ENCODE measurements at places on chromosomes 6 and 20.
A peak's percentile ranks its signal among the peaks of the same experiment; 100 is the strongest.

DNA sequence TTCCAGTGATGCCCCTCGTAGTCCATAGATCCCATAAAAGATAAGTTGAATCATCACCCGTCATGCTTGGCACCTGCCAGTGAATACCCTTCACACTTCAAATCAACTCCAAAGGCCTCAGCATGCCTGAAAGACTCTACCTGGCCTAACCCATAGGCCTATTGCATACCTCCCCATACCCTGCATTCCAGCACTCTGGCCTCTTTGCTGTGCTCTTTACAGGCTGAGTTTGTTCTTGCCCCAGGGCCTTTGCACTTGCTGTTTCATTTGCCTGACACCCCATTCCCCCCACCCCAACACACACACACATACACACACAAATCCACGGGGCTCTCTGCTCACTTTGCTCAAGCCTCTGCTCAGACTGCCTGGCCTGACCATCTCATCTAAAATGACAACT, 3.0 kb upstream of the GFOD1 start:
- no peak for DNase-seq

GRCh38 chr6:10431423-10432164, 16.7 kb upstream of the TFAP2A start:
- DNase-seq = no peak

GRCh38 chr6:111823831-111824607, 49.2 kb downstream of the FYN start:
- no peak for DNase-seq

GRCh38 chr6:149324428-149324827, 6.9 kb downstream of the TAB2 start:
- no peak for DNase-seq

DNA sequence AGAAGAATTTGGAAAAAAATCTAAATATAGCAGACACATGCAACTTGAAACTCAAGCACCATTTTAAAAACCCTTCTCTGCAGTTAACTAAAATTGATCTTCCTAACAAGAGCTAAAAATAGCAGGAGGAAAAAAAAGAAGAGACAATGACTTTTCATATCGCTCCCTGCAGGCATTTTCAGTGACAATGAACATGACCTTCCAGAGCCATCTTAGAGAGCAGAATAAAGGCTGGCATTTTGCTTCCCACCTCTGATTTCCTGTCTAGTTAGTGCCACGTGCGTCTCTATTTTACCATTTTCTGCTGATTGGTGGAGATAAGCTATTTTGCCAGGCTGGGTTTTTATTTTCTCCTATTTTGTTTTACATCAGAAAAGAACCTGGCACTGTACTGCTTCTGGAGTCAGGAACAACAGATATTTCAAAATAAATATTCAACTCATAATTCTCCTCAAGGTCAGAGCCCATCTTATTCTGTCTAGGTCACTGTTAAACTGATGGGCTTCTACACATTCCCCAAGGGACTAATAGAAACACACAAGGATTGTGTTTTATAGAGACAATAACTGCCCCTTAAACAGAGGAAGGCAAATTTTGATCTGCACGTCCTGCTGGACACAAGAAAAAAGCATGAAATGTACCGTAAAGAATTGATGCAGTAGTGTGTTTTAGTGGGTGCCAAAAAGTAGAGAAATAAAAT, 70.2 kb upstream of the ENPP5 start:
- no peak for DNase-seq

GRCh38 chr20:47740862-47741184, 44.5 kb downstream of the SULF2 start:
- DNase-seq = no peak

DNA sequence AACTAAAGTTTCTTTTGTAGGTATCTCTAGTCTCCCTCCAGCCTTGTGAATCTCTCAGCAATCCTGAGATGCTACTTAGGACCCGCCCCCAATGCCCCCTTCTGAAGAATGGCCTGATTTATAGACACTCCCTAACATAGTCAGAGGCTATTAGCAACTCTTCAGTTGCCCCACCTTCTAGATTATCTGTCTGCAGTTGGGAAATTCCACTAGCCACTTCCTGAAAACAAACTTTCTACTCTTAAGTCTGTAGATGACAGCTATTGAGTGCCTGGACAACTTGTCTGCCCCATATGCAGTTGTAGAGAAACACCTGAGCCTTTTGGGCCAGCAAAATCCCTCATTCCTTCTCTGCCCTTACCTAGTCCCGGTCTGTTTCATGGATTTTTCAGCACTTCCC, 188.2 kb upstream of the PREP start:
- DNase-seq = no peak

GRCh38 chr20:49956689-49957088, 20.5 kb downstream of the RNF114 start:
- DNase-seq = no peak

- DNase-seq = no peak
Measured at GRCh38 chr6:151807513-151808370, at the start of gene ESR1. TSS of gene ESR1 (plus strand) at chr6:151807682. CDS start at chr6:151807913, 231 bp downstream.

DNA sequence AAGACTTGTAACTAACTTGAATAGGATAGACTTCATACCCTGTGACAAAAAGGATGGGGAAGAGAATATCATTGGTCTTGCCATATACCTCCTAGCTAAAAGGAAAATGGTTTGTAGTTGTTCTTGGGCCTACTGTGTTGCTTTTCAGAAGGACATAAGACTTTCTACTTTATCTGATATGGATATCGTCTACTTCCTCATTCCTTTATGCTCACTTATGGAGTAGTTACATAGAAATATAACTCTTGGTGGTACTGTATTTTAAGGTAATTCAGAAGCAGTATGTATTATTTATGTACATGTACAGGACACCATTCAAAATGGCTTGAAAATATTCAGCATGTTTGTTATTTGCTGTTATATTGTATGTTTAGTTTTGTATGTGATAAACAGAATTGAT, 8.0 kb downstream of the FAM217B start:
- DNase-seq = no peak

- DNase-seq = no peak
Measured at GRCh38 chr20:15630360-15630759, 942.9 kb downstream of the KIF16B start.

GRCh38 chr6:159751448-159751847, 10.4 kb upstream of the ACAT2 start:
- no peak for DNase-seq

GRCh38 chr6:44151348-44152108, 7.1 kb upstream of the CAPN11 start:
- DNase-seq = peak; percentile 80

DNA sequence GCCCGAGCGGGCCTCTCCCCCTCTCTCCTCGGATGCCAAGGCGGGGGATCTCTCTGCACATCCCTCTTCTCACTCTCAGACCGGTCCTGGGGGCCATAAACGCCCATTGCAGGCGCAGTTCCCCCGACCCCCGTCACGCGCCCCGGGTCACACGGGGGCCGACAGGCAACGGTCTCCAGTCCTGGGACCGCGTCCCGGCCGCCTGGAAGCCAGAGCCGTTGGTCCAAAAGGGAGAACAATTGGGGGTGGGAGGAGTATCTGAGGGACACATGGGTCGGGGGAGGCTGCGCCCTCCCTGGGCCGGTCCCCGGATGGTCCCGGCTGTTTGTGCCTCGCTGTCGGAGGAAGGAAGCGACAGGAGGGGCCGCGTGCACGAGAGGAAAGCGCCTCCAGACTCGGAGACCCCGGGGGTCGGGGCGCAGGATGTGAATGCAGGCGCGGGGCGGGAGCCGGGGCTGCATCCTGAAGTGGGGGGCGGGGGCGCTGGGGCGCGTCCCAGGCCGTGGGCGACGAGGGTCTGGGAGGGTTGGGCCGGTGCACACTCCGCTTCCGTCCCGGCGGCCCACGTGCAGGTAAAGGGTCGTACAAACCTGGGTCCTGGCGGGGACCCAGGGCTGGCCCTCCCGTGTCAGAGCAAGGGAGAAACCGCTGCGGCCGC, 903 bp downstream of the SLC4A11 start:
- no peak for DNase-seq

DNA sequence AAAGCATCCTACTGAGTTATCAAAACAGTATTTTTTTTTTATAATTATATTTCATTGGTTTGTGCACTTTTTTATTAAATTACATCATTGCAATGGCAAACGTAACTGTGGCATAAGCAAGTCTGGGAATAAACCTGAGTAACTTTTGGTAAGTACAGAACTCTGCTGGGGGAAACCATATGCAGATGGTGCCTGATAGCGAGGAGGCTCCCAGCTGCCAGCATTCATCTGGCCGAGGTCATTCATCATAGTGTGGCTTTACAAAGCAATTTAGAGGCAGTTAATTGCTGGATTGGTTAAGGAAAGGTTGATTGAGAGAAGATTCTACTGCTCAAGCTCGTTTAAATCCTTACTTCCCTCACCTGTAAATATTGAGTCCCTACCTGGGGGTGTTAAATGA, 52.6 kb downstream of the HECA start:
- DNase-seq = no peak

- no peak for DNase-seq
Measured at GRCh38 chr6:148435386-148435785, 92.7 kb downstream of the SASH1 start.

DNA sequence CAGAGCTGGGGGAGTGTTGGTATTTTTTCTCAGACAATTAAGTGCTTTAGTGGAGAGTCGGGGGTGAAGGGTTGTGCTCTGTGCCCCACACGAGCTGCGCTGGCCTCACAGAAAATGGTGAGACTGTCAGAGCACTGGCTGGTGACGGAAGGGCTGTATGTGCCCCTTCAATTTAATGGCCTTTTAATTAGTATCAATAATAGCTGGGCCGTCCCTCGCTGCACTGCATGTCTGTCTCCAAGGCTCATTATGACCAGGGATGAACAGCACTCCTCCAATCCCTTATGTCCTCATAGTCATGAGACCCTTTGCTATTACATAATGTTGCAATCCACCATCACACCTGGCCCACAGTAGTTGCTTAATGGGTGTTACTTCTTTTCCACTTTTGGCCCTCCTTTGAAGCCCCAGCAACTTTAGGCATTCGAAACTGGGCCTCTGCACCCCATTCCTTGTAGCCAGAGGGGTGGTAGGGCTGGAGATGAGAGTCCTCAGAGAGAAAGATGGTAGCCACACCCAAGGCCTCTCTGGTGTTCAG, 9.5 kb upstream of the RALY start:
- no peak for DNase-seq

- DNase-seq = no peak
Measured at GRCh38 chr6:157615420-157615769, 207.7 kb upstream of the SNX9 start.

DNA sequence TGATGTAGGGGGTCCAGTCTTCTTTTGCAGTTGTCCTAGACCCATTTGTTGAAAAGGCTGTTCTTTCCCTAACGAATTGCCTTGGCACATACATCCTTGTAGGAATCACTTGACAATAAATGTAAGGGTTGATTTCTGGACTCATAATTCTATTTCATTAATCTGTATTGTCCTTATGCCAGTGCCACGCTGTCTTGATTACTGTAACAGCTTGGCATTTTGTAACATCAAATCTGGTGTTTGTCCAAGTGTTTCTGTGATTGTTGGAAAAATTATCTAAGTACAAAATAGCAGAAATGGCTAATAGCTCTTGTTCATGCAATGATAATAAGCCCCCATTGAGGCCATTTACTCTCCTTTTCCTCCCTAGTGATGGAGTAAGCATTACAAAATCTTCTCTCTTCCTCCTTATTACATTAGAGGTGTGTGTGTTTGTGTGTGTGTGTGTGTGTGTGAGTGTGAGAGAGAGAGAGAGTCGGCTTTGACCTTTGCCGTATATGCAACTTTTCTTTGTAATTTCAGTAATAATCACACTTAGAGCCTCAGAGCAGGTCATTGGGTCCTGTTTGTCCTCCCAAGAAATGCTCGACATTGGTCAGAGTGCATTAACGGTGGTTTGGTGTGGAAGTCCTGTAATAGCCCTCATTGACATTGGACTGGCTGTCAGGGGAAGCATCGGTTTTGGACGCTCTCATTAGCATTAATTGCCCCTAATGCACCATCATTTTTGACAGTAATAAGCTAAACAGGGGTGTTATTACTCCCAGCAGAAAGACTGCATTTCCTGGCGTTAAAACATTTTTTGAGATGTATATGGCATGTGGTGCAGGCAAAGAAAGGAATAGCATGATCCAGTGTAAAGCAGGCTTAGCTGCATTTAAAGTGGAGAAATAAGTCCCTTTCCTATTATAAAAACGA, 40.7 kb upstream of the MROH8 start:
- DNase-seq = no peak

GRCh38 chr6:155036907-155037306, 41.8 kb downstream of the TIAM2 start:
- no peak for DNase-seq

GRCh38 chr20:57788936-57789613, 79.3 kb upstream of the PMEPA1 start:
- DNase-seq = no peak

- no peak for DNase-seq
Measured at GRCh38 chr20:9417665-9418064, 96.7 kb upstream of the LAMP5 start.

GRCh38 chr6:89008001-89008814, 44.8 kb upstream of the RNGTT start:
- no peak for DNase-seq

DNA sequence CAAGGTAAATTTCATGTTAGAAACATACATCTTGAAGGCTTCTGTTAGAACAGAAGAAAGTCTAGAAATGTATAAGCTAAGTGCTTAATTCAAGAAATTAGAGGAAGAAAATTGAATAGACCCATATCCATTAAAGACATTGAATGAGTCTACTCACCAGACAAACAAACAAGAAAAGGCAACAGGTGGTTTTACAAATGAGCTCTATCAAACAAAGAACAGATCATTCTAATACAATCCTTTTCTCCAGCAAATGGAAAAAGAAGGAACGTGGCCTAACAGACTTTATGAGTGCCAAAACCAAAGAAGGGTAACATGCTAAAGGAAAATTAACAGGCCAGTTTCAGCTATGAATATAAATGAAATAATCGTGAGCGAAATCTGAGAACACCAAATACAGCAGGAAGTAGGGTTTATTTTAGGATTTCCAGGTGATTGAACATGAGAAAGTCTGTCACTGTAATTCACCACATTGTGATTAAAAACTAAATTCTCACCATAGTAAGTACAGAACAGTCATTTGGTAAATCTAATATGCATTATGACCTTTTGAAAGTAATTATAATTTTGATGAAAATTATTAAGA, 22.6 kb downstream of the MTHFD1L start:
- no peak for DNase-seq

DNA sequence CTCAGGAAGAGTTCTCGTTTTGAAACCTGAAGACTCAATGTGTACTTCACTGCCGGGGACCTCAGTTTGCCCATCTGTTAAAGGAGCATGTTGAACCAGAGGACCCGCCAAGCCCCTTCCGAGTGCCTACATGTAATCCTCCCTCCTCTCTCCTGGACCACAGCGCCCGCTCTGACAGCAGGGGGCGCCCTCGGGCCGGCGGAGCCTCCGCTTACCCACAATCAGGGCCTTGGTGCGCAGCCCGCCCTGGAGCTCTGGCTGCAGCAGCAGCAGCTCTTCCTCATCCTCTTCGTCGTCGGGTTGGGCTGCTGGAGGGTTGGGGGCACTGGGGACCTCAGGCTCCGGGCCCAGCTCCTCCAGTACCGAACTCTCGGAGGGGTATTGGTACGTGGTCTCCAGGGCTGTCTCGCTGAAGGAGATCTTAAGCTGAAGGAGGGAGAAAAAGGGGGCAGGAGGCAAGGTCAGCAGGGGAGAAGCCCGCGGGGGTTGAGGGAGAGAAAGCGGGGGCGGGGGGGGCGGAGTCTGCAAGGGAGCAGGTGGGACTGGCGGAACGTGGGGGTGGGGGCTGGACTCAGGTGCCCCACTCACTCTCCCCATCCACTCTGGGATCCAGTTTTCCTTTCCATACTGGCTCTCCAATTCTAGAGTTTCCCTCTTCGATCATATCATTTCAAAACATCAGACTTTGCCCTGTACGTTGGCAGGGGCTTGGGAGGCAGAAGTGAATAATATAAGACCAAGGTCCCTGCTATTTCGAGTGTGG, 6.3 kb upstream of the DHX16 start:
- peak; percentile 95 for DNase-seq

GRCh38 chr6:82246370-82246769, 1.2 kb downstream of the IBTK start:
- DNase-seq = no peak

All from activated CD4-positive, alpha-beta T cell treated with anti-CD3 and anti-CD28 coated beads, Interleukin-2, amount 50 U/mL, for 1 hour (primary cell).